ENCODE measurements at places on chromosomes 5 and 9. TPM values are rescaled to one million over a fixed set of nuclear protein-coding genes. Genes with fewer than 3 reads are reported as not detected.

Gene IFNB1
- total RNA-seq: not detected

Gene HTR1A
- total RNA-seq: not detected

Gene TAF1L
- total RNA-seq: not detected

Gene PCDHGB6
- total RNA-seq: 2.8 TPM

Gene IL9
- total RNA-seq: not detected

Gene NDUFB6
- total RNA-seq: 24.2 TPM

- no peak for DNase-seq
- peaks cover 8% of the 10 kb centered on the region for H3K27me3 ChIP-seq
- H3K27ac ChIP-seq: no peak overlapping the region
- no peak overlapping the region for H3K4me3 ChIP-seq
Observed at GRCh38 chr5:151628112-151628823, 37.1 kb upstream of the FAT2 start.

GRCh38 chr5:61098251-61098995 is 63.8 kb downstream of the SMIM15 start:
- no peak overlapping the region for H3K27ac ChIP-seq
- no peaks in the 10 kb centered on the region for H3K27me3 ChIP-seq
- DNase-seq: no peak
- no peaks in the 10 kb centered on the region for H3K4me1 ChIP-seq
- no peak overlapping the region for H3K4me3 ChIP-seq

DNA sequence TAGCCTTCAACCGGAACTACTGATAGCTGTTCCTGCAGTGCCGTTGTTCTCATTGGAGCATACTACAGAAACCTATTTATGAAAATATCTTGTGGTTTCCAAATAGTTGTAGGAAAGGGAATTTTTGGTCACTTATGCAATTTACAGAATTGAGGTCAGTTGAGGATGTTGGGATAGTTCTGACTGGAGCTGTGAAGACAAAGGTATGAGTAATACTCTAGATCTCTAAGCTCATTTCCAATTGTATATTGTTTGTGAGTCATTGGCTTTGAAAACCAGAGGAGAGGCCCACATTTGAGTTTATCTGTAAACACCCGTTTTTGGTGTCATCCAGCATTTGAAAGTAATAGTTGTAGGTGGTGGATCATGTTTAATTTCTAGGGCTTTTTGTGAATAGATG is 561.3 kb upstream of the WWC1 start:
- H3K36me3 ChIP-seq: no peaks in the 10 kb centered on the region
- peaks cover 3% of the 10 kb centered on the region for H3K4me1 ChIP-seq
- H3K27ac ChIP-seq: no peak overlapping the region
- H3K4me3 ChIP-seq: no peak overlapping the region
- DNase-seq: peak; percentile 96
- H3K27me3 ChIP-seq: no peaks in the 10 kb centered on the region

DNA sequence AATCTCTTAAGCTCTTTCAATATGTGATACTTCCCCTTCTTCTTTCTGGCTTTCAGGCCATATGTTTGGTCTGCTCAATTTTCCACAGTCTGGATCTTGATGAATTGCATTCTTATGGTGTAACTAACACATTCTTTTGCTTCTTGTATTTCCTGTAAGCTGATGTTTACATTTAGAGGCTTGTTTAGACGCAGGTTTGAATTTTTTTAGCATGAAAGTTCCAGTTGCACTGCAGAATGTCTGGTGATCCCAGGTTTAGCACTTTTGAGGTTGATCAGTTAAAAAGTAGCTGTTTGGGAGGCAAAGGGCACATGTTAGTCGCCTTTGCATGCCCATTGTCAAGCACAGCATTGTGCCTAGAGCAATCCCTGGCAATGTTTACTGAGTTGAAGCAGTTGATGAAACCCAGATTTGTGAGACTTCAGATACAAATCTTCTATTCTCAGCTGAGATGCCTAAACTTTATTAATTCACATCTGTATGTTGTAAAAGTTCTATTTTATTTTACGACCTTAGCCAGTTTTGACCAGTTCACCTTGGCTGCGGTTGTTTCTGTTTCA is 59.6 kb upstream of the SPATA31C2 start:
- no peaks in the 10 kb centered on the region for H3K27me3 ChIP-seq
- H3K4me3 ChIP-seq: peak overlapping the region; percentile 42
- H3K4me1 ChIP-seq: peaks cover 4% of the 10 kb centered on the region
- peak overlapping the region; percentile 78 for H3K27ac ChIP-seq

DNA sequence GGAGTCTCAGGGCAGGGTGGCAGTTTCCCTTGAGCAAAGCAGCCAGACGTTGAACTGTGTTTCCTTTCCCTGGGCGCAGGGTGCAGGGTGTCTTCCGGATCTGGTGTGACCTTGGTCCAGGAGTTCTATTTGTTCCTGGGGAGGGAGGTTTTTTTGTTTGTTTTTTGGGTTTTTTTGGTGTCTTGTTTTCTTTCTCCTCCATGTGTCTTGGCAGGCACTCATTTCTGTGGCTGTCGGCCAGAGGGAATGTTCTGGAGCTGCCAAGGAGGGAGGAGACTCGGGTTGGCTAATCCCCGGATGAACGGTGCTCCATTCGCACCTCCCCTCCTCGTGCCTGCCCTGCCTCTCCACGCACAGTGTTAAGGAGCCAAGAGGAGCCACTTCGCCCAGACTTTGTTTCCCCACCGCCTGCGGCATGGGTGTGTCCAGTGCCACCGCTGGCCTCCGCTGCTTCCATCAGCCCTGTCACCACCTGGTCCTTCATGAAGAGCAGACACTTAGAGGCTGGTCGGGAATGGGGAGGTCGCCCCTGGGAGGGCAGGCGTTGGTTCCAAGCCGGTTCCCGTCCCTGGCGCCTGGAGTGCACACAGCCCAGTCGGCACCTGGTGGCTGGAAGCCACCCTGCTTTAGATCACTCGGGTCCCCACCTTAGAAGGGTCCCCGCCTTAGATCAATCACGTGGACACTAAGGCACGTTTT is 3.5 kb upstream of the PHYHD1 start:
- peaks cover 24% of the 10 kb centered on the region for H3K36me3 ChIP-seq
- peaks cover 29% of the 10 kb centered on the region for H3K4me1 ChIP-seq
- no peaks in the 10 kb centered on the region for H3K27me3 ChIP-seq
- DNase-seq: peak; percentile 64

DNA sequence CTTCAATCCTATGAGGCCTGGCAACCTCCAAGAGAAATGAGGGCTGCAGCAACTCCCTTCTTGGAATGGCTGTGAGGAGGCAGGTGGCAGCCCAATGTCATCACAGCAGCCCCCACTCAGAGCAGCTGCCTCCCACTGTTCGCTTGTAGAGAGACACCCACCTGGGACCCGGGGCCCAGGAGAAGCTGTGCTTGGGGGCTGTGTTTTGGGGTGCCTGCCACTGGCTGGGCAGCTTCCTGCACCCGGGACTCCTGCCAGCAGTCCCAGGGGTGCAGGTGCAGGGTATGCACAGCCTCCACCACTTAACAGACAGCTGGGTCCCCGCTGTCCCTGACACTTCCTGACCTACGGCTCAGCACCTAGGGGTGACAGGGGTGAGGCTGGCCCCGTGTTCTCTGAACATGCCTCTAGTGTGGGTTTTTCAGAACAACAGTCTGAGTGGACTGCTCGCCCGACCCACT is 26.2 kb downstream of the NIPAL4 start:
- H3K27ac ChIP-seq: no peak overlapping the region
- H3K27me3 ChIP-seq: no peaks in the 10 kb centered on the region
- H3K36me3 ChIP-seq: peaks cover 41% of the 10 kb centered on the region
- DNase-seq: no peak
- H3K4me1 ChIP-seq: peaks cover 2% of the 10 kb centered on the region

- no peak for DNase-seq
- no peak overlapping the region for H3K27ac ChIP-seq
- H3K4me3 ChIP-seq: no peak overlapping the region
- H3K36me3 ChIP-seq: no peaks in the 10 kb centered on the region
- H3K27me3 ChIP-seq: peaks cover 28% of the 10 kb centered on the region
- H3K4me1 ChIP-seq: no peaks in the 10 kb centered on the region
Observed at GRCh38 chr5:139947727-139948126, 95.4 kb downstream of the NRG2 start.

- H3K27ac ChIP-seq: no peak overlapping the region
- no peaks in the 10 kb centered on the region for H3K27me3 ChIP-seq
- H3K4me3 ChIP-seq: no peak overlapping the region
- H3K4me1 ChIP-seq: no peaks in the 10 kb centered on the region
Observed at GRCh38 chr5:27011274-27011673, 27.1 kb downstream of the CDH9 start.

- no peak overlapping the region for H3K27ac ChIP-seq
- no peaks in the 10 kb centered on the region for H3K4me1 ChIP-seq
- peaks cover 43% of the 10 kb centered on the region for H3K27me3 ChIP-seq
- peak; percentile 25 for DNase-seq
- no peaks in the 10 kb centered on the region for H3K36me3 ChIP-seq
Observed at GRCh38 chr9:126719618-126720031, 85.2 kb upstream of the ZBTB43 start.

DNA sequence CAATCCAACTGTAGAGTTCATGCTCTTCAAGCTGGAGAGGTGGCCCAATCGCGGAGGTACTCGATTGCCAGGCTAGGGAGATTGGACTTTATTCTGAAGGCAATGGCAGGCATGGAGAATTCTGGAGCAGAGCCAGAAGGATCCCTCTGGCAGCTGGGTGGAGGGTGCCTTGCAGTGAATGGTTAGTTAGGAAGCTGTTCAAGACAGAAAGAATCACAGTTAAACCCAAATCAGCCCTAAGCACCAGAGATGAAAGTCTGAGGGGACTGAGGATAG is 182.4 kb downstream of the RGS3 start:
- H3K27ac ChIP-seq: no peak overlapping the region
- no peaks in the 10 kb centered on the region for H3K27me3 ChIP-seq
- DNase-seq: no peak
- peaks cover 11% of the 10 kb centered on the region for H3K4me1 ChIP-seq
- H3K36me3 ChIP-seq: no peaks in the 10 kb centered on the region
- H3K4me3 ChIP-seq: no peak overlapping the region

DNA sequence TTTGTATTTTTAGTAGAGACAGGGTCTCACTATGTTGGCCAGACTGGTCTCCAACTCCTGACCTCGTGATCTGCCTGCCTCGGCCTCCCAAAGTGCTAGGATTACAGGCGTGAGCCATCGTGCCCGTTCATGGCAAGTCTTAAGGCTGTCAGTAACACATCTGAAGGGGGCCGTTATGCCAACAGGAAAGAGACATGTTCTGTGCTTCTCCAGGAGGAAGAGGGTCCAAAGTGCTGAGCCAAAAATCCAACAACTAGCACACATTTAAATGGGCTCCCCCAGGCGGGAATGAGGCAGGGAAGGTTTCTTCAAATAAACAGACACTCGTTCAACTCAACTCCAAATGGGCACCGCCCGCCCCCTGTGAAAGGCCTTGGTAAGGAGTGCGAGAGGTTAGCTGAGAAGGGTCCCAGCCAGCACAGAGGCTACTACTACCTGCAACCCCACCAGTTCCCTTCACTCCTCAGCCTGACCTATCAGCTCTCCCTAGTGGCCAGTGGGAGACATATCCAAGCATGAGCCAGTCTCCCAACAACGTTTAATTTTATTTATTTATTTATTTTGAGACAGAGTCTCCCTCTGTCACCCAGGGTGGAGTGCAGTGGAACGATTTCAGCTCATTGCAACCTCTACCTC is 84.1 kb upstream of the DMRT1 start:
- H3K36me3 ChIP-seq: no peaks in the 10 kb centered on the region
- peaks cover 9% of the 10 kb centered on the region for H3K4me1 ChIP-seq
- DNase-seq: peak; percentile 67
- no peak overlapping the region for H3K27ac ChIP-seq

DNA sequence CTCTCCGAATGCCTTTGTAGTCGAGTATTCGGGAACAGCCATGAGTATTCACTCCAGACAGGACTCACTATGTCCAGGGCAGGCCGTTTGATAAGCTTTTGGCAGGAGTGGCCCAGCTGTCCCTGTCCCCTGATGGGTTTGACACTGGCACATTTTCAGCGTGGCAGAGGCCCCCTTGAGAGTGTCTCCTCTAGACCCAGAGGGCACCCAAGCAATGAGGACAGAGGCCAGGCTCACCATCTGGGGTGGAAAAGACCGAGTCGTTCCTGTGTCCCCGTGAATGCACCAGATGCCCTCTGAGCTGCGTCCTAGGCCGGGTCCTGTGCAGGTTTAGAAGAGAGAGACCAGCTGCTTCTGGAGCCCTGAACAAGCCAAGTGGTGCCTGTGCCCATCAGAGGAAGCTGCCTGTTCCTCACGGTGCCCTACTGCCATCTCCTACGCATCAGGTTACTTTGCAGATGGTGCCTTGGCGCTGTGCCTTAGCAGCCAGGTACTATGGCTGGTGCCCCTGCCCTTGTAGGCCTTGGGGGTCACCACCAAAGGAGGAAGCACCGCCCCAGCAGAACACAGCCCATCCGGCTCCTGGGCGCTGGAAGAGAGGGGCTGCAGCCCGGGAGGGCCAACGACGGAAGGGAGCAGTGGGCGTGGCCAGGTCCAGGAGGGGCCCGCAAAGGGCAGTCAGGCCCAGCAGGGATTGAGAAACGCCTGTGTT is 42.4 kb downstream of the LRSAM1 start:
- H3K27ac ChIP-seq: no peak overlapping the region
- no peaks in the 10 kb centered on the region for H3K27me3 ChIP-seq
- H3K4me1 ChIP-seq: peaks cover 14% of the 10 kb centered on the region
- peaks cover 56% of the 10 kb centered on the region for H3K36me3 ChIP-seq
- no peak for DNase-seq
- no peak overlapping the region for H3K4me3 ChIP-seq

DNA sequence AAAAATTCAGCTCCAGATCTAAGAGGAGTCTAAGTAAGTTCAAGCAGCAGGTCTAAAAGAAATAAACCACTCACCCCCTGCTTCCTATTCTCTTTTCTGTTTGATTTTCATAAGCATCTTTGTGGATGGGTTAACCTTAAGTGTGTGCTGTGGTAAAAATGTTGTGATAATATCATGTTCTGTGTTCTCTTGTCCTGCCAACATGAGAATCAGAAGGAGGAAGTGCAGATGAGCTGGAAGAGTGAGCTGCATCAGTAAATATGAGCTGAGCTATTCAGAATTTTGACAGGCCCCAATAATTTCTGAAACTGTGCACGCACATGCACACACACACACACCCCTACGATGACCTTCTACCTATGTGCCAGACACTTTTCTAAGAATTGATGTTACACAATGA is 186.5 kb upstream of the ANKRD55 start:
- no peaks in the 10 kb centered on the region for H3K27me3 ChIP-seq
- H3K27ac ChIP-seq: no peak overlapping the region
- no peaks in the 10 kb centered on the region for H3K36me3 ChIP-seq
- H3K4me3 ChIP-seq: no peak overlapping the region
- no peak for DNase-seq
- H3K4me1 ChIP-seq: peaks cover 4% of the 10 kb centered on the region

- H3K4me3 ChIP-seq: no peak overlapping the region
- H3K36me3 ChIP-seq: no peaks in the 10 kb centered on the region
- no peaks in the 10 kb centered on the region for H3K27me3 ChIP-seq
- peaks cover 8% of the 10 kb centered on the region for H3K4me1 ChIP-seq
- no peak overlapping the region for H3K27ac ChIP-seq
- peak; percentile 69 for DNase-seq
Observed at GRCh38 chr5:73654171-73654811, 28.3 kb downstream of the ARHGEF28 start.
